ENCODE measurements at places on chromosomes 11 and 22.

DNA sequence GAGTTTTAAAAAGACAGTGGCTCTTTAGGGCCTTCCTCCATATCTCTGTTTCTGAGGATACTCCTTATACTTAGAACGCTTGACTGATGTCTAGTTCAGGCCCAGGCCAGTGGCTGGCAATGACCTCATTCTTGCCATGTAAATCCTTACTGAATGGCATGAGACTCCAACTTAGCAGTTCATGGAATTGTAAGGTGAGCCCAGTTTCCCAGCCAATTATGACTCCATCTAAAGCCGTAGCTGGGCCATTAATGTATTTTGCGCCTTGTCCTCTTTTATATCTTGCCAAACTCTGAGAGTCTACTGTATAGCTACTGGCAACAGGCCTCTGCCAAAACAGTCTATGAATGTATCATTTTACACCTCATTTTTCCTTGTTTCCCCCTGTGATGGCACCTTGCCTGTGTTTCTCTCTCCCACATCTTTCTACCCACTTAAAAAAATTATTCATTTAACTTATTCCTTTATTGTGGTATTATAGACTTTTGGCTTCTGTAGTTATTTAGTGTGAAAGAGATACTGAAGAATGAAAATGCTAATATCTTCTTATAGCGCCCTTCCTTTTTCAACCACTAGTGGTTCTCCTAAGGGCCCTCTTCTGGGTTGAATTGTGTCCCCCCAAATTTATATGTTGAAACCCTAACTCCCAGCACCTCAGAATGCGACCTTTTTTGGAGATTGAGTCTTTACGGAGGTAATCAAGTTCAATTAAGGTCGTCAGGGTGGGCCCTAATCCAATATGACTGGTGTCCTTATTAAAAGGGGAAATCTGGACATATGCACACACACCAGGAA is 67.4 kb downstream of the ZNRF3 start:
- no peak for DNase-seq

GRCh38 chr11:72586321-72587090 is 87.7 kb downstream of the PDE2A start:
- DNase-seq, result no peak

DNA sequence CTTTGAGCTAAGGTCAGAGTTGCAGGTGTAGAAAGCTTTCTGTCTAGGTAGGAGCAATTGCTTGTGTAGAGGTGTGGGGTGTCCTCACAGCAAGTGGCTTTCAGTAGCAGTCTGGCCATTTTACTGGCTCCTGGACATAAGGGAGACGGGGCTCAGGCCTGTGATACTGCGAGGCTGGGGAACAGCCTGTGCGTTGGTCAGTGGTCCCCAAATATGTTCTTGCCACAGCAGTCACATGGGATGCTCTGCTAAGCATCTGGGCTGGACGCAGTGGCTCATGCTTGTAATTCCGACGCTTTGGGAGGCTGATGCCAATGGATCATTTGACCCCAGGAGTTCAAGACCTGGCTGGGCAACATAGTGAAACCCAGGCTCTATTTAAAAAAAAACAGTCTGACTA is 1.9 kb downstream of the MCM5 start:
- no peak for DNase-seq

DNA sequence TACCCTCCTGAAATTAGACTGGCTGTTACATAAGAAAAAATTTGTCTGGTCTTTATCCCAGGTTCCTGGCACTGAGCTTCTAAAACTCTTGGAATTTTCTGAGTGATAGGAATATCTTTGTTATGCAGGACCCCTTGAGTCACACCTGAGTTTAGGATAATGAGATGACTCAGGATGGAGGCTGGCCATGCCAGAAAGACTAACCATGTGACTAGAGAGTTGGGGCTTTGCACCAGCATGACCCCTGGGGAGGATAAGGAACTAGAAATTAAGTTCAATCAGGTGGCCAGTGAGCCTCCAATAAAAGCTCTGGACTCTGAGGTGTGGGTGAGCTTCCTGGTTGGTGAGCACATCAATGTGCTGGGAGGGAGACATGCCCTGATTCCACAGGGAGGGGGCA is 88.1 kb downstream of the XRRA1 start:
- no peak for DNase-seq

GRCh38 chr11:8261921-8262551 is 1.6 kb downstream of the LMO1 start:
- no peak for DNase-seq

DNA sequence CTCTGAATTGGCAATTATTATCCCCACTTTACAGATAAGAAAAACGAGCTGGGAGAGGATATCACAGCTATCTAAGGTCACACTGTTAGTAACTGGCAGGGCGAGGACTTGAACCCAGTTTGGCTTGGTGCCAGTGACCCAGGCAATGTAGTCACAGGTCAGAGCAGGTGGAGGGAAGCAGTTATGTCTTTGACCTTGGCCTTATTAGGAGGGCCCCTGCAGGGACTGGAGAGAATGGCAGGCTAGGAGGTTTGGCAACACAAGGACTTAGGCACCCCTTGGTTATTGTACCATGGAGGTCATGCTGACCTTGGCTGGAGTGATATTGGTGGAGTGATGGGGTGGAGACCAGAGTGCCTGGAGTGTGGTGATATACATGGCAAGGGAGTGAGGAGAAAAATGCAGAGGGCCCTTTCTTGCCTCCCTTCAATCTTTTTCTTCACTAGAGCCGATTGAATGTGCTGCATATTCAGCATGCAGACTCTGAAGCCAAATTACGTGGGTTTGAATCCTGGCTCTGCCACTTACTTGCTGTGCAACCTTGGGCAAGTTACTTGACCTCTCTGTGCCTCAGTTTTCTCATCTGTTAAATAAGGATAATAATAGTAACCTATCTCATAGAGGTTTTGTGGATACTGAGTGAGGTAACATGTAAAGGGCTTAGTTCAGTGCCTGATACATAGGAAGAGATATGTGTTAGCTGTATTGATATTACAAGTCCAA is 92.7 kb upstream of the TBCEL start:
- DNase-seq, result no peak

- no peak for DNase-seq
Measured at GRCh38 chr11:133699071-133699470, 146.2 kb downstream of the SPATA19 start.

DNA sequence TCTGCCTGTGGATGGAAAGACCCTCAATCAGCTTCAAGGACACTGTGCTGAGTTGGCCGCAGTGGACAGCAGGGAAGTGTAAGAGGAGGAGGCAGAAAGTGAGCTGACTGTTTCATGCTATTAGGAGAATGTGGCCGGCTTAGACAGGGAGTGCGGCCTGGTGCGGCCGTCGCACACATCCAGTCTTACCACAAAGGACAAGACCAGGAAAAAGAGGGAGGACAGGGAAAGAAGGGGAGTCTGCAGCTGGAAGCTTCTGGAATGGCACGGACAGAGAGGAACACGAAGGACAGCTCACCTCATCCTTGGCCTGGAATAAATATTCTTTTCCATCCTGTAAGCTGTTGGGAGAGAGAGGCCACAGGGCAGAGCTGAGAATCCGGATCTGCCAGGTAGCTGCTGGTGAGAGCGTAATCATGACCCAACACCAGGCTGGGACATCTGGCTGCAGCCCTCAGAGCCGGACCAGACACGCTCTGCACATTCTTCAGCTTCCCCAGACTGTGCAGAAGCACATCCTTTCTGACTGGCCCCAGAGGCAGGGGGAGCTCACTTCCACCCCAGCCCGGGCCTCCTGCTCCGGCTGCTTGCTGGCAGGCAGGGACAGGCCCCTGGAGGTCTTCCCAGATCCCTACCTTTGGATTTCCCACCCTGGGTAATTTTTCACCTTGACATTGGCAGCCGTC is 8.6 kb upstream of the RBM4B start:
- DNase-seq, result no peak

- DNase-seq, result peak; percentile 59
Measured at GRCh38 chr11:68825571-68825970, 16.1 kb downstream of the CPT1A start.

DNA sequence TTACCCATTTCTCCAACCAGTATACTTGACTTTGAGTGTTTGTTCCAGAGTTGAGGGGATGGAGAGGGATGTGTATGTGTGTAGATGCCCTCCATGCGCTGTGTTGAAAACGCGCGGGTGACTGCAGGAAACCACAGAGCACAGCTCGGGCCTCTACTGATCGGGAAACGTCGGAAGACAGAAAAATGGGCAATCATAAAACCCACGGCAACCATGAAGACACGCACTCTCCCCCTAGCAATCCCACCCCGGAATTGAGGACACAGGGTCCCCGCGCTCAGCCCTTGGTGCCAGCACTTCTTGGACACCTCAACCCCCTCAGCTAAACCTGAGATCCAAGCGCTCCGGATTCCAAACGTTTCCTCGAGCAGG is 251 bp upstream of the UQCC3 start:
- DNase-seq, result peak; percentile 79

GRCh38 chr22:37751449-37752188 is 54.8 kb downstream of the TRIOBP start:
- DNase-seq, result no peak

DNA sequence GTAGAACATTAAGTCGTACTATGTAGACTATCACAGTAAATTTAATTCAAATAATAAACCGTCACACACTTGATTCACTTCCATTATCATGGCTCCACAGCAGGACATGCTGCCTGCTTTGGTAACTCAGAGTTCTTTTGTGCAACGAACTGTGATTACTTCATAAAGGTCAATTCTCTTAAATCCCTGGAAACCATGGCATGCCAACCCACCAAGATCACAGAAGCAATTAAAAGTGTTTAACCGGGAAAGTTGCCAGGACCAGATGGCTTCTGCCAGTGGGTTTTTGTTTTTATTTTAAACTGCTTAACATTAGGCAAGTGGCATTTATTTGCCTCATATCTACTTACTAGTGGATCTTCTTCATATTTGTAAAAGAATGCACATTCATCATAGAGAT is 1162.1 kb downstream of the DLG2 start:
- no peak for DNase-seq

DNA sequence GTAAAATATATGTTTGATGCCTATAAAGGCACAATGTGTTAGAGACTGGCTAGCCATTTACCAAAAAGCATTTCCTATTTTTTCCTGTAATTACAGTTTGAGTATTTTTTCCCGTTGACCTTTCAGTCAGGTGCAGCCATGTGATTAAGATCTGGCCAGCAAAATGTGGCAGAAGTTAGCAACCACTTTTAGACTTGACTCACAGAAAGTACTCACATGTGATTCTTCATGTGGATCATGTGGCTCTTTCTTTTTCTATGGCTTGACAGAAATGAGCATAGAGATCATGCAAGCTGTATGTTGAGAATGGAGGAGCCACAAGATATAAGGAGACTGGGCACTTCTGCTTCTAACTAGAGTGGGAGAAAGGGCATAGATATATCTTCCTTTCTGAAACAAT is 27.3 kb upstream of the RAB38 start:
- DNase-seq, result no peak

- no peak for DNase-seq
Measured at GRCh38 chr11:1082346-1082727, 7.7 kb downstream of the MUC2 start.

DNA sequence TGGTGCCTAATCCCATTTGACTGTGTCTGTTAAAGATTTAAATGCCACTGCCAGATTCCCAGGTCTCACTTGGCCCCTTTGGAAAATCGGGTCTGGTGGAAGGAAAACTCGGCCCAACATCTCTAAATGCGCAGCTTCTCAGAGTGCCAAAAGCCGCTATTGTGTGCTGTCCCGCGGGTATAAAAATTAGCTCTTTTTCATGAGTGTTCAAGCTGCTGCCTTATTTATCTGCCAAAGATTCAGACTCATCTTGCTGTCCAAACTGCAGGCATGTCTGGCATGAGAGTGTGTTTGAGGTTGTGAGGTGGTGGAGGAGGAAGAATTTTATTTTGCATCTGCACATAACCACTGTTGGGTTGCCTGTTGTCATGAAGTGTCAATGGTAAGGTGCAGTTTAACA is 91.4 kb downstream of the NELL1 start:
- no peak for DNase-seq

GRCh38 chr22:27065279-27065678 is 407.9 kb downstream of the MIAT start:
- DNase-seq, result no peak

DNA sequence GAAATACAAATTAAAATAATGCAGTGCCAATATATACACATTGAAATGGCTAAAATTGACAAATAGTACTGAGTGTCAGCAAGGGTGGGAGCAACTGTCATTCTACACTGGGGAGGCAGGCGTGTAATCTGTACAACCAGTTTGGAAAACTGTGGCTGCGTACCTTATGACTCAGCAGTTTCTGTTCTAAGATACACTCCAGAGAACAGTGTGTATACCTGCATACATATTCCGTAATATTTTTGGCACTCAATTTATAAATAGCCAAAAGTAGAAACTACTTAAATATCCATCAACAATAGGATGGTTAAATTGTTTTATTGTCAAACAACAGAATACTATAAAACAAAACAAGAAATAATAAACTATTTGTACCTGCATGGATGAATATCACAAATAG is 57.6 kb downstream of the RNF169 start:
- DNase-seq, result no peak

DNA sequence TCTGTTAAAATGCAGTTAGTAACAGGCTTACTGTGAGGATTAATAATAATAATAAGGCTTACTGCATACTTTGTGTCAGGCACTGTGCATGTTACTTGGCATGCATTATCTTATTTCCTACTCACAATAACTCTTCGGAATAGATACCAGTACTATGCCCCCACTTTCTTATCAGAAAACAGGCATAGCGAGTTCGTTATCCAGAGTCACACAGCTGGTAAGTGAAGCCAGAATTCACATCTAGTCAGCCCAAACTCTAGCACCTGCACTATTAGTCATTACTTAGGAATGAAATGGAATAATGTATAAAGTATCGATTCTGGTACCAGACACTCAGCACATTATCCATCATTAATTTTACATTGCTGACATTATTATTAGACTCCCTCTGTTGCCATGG is 155.7 kb upstream of the BLID start:
- no peak for DNase-seq

- no peak for DNase-seq
Measured at GRCh38 chr11:65780770-65781151, at the start of gene AP5B1. TSS of gene AP5B1 (minus strand) at chr11:65780976. CDS start at chr11:65780591, 385 bp downstream.

GRCh38 chr22:32997295-32997694 is 60.9 kb downstream of the SYN3 start:
- no peak for DNase-seq

GRCh38 chr11:58276151-58276550 is 8.1 kb upstream of the OR10W1 start:
- no peak for DNase-seq

- no peak for DNase-seq
Measured at GRCh38 chr11:61919705-61920631, 2.6 kb upstream of the RAB3IL1 start.

GRCh38 chr11:12900496-12900895 is 108.6 kb upstream of the RASSF10 start:
- DNase-seq, result no peak
